ENCODE measurements at places on chromosomes 2 and 18.

DNA sequence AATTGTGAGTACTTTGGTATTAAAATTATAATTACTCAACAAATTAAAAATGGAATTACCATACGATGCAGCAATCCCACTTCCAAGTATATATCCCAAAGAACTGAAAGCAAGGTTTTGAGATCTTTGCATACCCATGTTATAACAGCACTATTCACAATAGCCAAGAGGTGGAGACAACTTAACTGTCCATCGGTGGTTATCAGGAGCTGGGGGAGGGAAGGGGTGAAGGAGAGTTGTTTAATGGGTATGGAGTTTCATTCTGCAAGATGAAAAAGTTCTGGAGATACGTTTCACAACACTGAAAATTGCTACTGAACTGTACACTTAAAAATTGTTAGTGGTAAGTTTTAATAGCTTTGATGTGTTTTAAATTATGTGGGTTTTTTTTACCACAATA, 25.7 kb downstream of the RAB10 start:
- no peak for DNase-seq

DNA sequence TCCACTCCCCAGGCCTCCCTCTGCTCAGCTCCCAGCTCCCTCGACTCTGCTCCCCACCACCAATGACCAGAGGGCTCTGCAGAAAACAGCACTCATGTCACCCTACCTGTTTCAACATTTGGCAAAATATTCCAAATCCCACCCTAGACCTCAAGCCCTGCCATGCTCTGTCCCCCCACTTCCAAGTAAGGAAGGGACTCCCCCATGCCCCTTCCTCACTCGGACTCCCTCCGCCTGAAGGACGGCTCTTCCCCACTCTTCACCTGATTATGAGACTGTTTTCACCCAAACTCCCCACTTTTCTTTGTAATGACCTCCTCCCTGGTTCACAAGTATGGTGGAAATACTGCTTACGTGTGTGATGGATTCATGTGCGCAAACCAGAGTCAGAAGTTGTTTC, 208.4 kb downstream of the MGAT5 start:
- no peak for DNase-seq

DNA sequence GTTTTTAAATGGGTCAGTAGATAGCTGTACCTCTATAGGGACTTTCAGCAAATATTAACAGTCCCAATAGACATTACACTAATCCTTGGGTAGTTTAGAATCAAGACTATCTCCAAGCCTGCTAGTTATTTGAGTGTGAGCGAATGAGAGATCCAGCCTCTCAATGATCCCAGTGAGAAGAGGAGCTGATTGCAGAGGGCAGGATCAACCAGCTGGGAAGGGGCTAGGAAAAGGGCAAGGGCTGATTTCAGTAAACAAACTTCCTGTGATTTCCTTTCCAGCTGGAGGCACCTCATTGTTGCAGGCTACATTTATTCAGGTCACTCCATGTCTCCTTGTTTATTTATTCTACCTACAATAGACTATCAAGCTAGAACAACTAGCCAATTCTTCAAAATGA, 84.1 kb upstream of the CTNNA2 start:
- DNase-seq, result no peak

DNA sequence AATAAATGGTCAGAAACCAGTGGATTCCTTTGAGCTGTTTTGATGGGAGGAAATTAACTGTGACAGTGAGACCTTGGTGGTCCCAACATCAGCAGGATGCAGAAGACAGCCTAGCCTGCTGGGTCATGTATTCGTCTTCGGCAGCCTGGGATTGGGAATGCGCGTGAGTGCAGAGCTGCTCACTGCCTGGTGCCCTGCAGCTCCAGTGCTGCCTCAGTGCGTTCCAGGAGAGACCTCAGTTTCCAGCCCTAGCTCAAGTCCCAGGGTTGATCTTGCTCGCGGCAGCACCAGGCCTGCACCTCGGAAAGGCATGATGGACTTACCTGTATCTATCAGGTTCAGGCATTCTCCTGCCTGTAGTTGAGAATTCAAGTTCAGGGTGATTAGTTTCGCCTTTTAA, 203.9 kb downstream of the SH3RF3 start:
- no peak for DNase-seq

DNA sequence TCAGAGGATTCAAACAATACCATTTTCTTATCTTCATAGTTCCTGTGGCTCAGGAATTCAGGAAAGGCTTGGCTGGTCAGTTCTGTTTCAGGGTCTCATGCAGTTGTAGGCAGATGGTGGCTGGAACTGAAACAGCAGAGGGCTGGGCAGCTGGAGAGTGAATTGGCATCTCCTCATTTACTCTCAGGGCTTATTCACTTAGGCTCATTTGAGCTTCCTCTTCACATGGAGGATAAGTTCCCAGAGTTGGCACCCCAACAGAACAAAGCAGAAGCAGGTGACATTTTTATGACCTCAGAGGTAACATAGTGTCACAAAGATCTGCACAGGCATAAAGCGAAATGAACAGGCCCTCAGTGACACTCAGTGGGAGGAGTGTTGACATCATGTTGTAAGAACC, 66.1 kb downstream of the RBBP8 start:
- DNase-seq, result peak; percentile 35

DNA sequence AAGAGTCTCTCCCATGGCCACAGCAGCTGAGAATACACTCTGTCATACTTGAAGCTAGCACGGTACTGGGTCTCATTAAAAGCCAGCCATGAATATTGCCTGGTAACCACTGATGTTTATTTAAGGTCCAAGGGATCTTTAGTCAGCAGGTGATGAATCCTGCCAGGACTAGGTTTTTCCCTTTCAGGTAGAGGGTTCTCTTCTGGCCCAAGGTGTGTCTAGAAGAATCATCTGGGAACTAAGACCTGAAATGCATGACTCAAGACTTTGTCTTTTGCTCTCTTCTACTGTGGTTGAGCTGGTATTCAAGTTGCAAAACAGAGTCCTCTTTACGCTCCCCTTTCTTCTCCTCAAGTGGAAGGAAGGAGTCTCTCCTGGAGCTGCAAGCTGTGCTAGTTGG, 400.5 kb upstream of the FSIP2 start:
- DNase-seq, result no peak

DNA sequence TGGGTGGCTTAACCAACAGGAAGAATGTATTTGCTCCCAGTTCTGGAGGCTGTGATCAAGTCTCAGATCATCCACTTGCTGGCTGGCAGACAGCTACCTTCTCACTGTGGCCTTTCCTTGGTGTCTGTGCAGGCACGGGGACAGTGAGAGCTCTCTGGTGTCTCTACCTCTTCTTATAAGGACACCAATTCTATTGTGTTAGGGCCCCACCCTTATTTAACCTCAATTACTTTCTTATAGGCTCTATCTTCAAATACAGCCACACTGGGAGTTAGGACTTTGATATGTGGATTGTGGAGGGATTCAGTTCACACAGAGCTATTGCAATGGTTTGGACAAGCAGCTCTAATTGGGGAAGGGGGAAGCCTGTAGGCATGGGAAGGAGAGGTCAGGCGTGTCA, 25.3 kb upstream of the IL1RN start:
- no peak for DNase-seq

DNA sequence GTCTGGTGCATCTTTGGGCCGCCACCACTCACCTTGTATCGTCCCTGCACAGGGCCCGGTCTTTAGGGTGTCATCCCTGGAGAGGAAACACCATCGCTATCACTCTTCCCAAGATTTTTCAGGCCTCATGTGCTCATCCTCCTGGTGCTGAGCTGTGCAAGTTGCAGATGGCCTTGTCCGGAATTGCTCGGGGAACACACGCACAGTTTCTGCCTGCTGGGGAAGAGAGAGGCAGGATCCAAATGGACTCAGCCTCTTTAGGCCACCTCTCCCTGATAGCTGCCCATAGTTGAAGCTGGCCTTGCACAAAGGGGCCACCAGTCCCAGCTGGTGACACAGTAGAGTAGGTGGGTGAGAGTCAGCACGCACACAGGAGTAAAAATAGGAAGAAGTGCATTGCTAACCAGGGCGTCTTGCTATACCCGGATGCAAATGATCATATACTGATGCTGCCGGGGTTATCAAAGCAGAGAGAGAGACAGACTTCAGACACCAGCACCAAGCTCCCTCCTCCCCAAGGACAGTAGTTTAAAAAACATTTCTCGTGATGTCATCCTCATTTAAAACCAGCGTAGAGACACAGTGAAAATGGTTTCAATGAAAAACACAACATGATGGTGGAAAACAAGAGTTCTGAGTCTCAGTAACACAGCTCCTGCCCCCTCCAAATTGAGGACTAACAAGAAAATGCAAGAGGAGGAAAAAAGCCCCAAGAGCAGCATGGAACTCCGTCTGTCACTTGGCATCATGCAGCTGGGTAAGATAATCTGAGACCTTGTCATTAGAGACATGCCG, 147.5 kb upstream of the NCK2 start:
- no peak for DNase-seq

- DNase-seq, result no peak
Observed at GRCh38 chr2:30271301-30271700, 40.0 kb downstream of the LBH start.

GRCh38 chr2:222998459-222998858, 53.5 kb upstream of the KCNE4 start:
- no peak for DNase-seq

GRCh38 chr2:29420999-29421782, 306.0 kb downstream of the CLIP4 start:
- DNase-seq, result peak; percentile 9

DNA sequence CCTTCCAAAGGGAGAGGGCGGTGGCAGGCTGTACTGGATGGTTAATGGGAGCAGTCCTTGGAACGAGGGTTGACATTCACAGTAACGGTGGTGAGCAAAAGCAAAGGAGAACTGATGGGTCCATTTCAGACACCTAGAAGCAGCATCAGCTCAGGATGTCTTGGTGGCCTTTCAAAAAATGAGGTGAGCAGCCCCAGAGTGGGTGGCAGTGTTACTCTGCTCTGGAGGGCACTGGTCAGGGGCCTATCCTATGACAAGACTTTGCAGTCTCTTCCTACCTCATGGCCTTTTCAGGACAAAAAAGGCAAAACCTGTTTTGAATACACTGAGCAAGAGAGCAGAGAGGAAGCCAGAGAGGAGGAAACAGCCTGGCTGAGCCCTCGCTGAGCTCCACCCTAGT, 23.5 kb downstream of the CAPN14 start:
- no peak for DNase-seq

DNA sequence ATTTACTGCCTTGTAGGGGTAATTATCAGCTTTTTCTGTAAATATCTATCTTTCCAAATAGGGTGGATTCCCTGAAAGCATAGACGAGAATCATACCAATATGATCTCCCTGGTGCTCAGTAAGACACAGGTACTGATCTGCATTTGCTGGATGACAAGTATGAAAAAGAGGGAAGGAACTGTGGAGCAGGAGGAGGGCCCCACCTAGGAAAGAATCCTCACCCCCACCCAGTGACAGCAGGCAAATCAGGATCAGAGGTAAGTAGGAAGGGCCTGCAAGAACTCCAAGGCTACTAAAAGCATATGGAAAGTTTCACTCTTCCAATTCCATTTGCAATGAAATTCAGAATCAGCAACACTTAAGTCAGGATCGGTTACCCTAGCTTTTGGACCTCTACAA, 42.3 kb downstream of the METTL8 start:
- no peak for DNase-seq

DNA sequence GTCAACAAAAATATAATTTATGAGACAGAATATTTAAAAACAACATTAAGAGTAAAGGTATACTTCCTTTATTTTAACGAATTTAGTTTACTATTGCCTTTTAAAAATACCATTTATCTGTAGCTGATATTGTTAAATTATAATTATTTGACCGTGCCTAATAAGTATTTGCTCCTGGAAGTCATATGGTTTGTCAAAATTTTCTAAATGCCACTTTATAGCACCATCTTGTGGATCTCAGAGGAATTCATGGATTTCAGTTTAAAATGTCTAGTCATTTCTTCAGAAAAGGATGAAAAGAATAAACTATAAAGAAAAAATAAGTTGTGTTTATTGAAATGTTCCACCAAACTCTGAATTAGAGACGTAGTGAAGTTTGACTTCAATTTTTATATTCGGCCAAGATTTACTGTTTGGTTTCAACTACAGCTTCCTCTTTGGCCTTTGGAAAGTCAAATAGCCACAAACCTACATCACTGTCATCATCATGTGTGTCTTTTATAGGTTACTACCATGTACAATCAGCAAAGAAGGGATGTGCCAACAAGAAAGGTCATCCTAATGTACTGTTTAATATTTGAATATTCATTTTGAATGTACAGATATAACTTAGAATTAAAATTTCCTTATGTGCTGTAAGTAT, 10.3 kb upstream of the FTCDNL1 start:
- DNase-seq, result peak; percentile 70

GRCh38 chr18:26819046-26819445, 46.5 kb downstream of the AQP4 start:
- DNase-seq, result no peak

All from adipocyte (in vitro differentiated cells).